ENCODE measurements at places on chromosomes 7 and 10.

DNA sequence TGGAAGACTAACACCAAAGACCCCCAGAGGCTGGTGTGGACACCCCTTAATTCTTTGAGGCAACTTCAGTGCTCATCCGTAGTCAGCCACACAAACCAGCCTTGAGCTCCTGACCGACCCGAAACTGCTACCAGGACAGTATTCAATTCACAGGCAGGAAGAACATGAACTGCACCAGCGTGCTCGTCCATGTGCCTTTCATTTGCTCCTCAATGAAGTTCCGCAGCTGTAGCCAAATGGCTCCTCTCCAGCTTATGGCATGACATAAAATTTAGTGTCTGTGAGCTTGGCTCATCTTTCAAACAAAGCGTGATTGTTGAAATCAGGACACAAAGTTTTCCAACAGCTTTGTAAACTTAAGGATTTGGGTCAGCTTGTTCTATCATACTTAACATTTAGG is 144.1 kb upstream of the FAM171A1 start:
- DNase-seq: no peak

DNA sequence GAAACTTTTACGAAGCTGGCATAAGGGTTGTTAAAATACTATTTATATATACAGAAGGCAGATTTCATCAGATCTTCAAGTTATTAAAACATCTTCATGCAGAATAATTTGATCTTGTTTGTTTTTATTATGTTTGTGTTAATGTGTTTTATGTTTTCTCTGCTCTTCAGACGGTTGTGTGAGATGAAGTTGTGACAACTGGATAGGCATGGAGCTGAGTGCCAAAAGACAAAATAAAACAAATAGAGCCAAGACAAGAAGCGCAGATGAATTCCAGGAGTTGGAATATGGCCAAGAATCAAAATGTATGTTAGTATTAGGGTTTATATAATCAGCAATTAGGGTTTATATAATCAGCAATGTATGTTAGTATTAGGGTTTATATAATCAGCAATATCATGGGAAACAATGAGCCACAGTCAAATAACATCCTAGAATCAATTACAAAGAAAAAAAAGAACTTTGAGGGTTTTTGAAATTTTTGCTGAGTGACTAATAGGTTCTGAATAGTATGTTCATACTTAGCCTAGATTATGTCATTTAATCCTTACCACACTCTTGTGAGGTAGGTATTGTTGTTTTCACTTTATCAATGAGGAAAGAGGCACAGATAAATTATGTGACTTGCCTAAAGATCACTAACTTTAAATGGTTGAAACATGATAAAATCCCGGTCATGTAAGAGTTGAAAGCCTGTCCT is 488.0 kb upstream of the STEAP1 start:
- DNase-seq: no peak

DNA sequence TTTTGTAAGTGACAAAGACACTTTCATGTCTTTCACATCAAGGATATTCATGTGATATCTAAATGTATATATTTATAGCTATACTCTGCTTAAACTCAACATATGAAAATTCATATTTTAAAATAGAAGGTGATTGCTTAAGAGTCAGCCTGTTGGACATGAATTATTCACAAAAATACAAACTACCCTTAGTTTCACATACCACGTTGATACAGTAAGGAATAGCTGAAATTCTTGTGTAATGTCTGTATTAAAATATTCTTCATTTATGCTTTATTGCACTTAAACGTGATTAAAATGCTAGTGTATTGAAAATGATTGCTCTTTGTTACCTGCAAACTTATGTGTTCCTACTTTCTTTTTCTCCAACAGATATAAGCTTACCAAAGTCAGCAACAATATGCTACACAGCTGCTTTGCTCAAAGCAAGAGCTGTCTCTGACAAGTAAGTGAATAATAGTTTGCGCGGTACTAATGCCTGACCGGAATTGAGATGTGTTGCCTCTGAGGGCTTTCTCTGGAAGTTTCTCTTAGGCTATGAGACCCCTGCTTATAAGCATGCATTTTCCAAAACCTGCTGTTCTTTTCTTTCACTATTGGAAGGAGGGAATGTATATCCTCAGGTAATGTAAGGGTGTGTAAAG is 133.8 kb downstream of the WNT2 start:
- DNase-seq: no peak

DNA sequence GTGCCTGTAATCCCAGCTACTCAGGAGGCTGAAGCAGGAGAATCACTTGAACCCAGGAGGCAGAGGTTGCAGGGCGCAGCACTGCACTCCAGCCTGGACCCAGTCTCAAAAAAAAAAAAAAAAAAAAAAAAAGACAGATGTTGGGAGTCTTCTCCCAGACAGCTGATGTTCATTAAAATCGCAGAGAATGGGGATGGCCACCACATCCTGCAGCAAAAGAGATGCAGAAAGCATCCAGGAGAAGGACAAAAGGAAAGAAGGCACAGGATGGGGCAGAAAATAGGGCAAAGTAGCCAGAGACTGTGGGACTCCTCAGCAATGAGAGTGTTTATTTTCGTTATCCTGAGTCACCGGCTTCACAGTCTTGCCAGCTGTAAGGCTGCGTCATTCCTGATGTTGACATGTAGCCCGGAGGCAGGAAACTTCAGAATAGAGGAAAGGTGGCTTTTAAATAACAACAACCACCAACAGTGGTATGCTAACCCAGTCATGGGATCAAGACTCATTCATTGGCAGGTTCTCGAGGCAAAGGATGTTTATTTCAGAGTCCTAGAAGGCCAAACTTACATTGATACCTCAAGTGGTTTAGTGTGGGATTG is 149.5 kb upstream of the SVIL start:
- no peak for DNase-seq

- no peak for DNase-seq
Observed at GRCh38 chr10:23158370-23158769, 33.7 kb upstream of the PTF1A start.

- no peak for DNase-seq
Observed at GRCh38 chr7:27245124-27245797, 2.7 kb downstream of the EVX1 start.

DNA sequence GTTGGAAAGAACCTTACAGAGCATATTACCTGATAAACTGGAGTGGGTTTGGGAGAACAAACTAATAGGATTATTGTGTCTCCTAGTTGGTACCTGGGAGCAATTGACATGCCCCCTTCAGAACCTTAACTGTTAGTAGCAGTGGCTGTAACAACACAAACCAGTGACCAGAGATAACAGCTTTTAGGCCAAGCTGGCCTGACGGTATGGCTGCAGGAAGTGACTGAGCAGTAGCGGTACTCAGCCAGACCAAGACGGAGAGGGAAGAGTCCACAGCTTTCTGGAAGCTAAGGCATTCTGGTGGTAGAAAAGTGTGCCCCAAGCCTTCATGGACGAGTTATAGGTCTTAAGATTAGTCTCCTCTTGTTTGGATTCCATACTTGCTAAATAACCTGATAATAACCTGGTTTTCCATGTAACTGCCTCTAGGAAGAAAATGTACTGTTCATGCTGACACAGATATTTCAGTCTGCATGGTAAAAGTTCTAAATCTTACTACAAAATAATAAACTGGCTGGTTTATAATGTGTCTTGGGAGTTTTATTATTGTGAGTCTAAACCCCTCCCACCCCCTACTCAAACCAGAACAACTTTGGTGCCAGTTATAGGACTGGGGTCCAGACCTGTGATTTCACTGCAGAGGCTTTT is 11.3 kb downstream of the NOLC1 start:
- DNase-seq: no peak

- DNase-seq: peak; percentile 11
Observed at GRCh38 chr10:29734962-29735627, 100.3 kb upstream of the SVIL start.

- no peak for DNase-seq
Observed at GRCh38 chr7:15821484-15822427, 135.3 kb upstream of the MEOX2 start.

DNA sequence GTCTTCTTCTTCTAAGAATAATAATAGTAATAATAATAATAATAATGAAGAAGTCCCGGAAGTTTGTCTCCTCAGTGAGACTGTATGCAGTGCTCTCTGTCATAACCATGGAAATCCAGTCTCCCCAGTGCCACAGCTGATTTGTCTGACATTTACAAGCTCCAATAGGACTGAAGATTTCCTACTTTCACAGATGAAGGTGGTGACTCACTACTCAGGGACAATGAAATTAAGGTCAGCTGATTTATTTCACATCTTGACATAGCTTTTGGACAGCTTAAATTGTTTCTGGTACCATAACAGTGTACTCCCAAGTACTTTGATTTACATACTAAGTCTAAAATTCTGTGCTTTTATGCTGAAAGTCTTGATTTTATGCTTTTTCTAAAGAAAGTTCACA is 6.9 kb downstream of the CELF2 start:
- no peak for DNase-seq

GRCh38 chr7:156238366-156239133 is 402.0 kb upstream of the RNF32 start:
- DNase-seq: no peak

DNA sequence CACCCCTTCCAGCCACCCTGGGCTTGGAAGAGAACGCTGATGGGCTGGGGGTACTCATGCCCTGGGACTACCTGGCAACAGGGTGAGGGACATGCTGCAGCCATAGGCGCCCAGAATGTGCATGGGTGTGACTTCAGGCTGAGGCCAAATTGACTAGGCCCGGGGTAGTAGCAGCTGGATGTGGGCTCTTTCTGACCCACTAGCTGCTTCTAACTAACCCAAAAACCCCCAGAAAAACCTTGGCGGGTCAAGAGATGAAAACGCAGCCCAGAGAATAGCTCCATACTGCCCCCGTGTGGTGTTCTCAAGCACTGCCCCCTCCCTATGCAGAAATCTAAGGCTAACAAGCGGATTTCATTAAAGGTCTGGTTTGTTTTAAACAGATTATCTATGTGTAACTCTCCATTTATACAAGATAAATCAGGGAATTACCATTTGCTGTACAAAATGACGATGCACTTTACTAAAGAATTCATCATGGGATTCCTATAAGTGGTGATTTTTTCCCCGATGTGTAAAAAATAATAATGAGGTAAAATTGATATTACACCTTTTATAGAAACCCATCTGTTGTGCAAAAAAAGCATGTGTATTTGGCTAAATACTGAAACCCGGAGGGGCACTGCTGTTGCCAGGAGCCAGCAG is 4.2 kb downstream of the SMARCD3 start:
- no peak for DNase-seq

DNA sequence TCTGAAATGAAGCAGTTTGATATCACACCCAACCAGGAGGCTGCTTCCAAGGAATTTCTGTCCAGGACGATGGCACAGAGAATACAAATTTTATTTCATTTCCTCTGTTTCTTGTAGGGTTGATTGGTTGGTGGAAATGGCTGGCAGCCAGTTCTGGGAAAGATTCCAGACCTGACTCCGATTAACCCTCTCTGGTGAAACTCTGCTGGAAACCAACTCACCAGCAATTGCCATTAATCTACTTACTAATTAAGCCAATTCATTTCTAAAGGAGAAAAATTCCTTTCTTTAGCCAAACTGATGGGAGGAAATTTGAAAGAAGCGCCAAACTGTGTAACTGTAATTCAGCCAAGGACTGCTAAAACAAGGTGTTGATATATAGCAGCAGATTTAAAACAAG is 10.7 kb downstream of the PTF1A start:
- DNase-seq: no peak

- DNase-seq: peak; percentile 67
Observed at GRCh38 chr7:26078437-26079336, 73.3 kb upstream of the NFE2L3 start.

GRCh38 chr7:44066111-44066460 is 719 bp upstream of the PGAM2 start:
- DNase-seq: no peak

DNA sequence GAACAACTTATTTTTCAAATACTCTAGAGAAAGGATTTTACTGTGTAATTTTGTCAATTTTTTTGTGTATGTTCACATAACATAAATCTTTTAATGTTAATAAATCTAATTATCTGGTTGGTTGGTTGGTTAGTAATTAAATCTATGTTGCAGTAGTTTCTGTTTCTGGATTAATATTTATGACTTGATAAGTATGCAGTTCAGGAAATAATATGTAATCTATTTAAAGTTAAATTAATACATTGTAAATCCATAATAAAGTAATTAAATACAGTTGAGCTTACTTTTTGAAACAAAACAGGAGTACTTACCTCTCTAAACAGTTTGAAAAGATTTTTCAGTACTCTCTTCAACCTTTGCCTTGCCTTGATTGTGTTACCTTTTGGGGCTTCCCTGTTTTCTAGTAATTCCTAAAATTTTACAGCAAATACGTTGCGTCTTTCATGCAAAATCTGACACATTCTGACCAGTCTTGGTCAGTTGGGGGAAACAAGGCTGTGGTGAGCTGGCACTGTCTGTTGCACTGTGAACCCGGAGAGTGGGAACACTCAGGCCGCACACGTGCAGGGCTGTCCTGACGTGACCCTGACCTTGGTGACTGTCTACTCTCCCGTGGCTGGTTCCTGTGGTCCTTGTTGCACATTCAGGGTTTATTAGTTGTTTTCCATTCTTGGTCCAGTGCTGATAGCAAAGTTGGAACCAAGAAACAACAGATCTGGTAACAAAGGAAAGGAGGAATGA is 45.6 kb upstream of the FGL2 start:
- DNase-seq: no peak

- no peak for DNase-seq
Observed at GRCh38 chr10:64732372-64732957, 1211.3 kb downstream of the REEP3 start.

DNA sequence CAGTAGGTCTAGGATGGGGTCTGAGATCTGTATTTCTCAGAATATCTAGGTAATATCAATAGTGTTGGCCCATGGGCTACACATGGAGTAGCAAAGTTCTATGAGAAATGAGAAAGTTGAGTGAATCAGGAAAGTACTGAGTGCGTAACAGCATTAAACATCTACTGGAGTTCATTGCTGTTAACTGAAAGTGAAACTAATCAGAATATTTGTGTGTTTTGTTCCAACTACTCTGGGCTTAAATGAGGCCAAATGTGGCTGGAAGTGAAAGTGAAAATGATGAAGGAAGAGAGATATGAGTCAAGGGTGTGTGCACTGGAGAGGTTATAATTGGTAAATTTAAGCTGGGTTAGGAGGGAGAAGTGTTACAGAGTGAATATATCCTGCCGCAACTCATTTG is 46.5 kb downstream of the TMEM106B start:
- peak; percentile 2 for DNase-seq

DNA sequence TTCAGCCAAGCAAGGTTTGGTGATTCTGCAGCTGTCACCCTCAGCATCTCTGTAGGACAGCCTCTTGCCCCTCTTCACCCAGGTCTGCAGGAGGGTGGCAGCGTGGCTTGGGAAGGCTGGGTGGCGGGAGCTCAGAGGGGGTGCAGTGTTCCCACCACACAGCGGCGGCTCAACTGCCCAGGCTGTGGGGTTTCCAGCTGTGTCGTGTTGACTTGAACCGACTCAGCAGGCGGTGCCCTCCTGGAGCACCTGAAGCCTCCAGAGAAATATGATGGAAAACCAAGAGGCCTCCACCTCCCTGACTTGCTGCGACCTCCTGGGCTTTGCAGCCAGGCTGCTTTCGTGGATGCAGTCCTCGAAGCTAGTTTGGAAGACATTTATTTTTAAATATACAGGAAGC is 68.0 kb upstream of the KLF6 start:
- DNase-seq: no peak
